ENCODE measurements at places on chromosomes 13 and 19.

- no peak for DNase-seq
Observed at GRCh38 chr13:79079351-79079839, 326.7 kb downstream of the RBM26 start.

GRCh38 chr13:20351281-20352022 is 119.3 kb upstream of the GJB6 start:
- DNase-seq: no peak

DNA sequence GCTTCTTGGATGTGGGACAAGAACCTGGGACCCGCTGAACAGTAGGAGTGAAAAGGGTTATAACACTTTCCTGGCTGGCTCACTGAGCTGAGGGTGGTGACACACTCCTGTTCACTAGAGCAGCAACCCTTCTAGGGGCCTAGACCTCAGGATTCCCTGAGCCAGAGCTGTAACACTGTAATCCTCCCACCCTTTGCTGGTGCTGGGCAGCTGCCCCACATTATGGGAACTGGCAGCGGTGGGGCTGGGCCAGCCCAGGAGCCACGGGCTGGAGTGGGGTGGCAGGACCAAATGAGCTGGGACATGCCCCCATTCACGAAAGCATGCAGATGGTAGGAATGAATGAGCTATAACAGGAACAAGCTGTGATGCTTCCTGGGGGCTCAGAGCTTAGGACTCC is 110.6 kb downstream of the B3GLCT start:
- no peak for DNase-seq

DNA sequence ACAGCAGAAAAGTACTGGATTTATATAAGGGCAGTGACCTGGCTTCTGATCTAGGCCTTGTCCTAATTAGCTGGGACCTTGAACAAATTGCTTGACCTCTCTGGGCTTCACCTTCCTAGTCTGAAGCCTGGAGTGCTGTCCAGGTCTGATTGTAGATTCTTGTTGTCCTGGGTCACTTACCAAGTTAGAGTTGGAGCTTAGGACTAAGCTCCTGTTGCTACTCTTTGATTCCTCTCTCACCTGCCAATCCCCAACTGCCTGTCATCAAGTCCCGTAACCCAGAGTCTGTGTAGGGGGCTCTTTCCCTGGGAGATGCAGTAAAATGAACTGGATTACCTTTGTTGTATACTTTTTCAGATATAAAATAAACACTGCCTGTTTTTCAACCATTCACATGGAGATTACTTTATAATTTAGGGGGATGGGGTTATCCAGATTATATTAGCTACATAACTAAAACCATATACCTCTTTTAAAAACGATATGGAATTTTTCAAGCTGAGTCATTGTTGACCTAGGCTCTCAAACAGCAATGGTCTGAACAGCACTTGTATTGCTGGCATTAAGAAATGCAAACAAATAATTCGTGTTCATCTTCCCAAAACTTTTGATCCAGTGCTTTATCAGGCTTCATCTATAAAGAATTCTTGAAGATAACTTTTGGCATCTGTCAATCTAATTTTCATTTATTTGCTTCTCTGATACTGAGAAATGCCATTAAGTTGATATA is 5.8 kb downstream of the ARHGAP35 start:
- DNase-seq: no peak

DNA sequence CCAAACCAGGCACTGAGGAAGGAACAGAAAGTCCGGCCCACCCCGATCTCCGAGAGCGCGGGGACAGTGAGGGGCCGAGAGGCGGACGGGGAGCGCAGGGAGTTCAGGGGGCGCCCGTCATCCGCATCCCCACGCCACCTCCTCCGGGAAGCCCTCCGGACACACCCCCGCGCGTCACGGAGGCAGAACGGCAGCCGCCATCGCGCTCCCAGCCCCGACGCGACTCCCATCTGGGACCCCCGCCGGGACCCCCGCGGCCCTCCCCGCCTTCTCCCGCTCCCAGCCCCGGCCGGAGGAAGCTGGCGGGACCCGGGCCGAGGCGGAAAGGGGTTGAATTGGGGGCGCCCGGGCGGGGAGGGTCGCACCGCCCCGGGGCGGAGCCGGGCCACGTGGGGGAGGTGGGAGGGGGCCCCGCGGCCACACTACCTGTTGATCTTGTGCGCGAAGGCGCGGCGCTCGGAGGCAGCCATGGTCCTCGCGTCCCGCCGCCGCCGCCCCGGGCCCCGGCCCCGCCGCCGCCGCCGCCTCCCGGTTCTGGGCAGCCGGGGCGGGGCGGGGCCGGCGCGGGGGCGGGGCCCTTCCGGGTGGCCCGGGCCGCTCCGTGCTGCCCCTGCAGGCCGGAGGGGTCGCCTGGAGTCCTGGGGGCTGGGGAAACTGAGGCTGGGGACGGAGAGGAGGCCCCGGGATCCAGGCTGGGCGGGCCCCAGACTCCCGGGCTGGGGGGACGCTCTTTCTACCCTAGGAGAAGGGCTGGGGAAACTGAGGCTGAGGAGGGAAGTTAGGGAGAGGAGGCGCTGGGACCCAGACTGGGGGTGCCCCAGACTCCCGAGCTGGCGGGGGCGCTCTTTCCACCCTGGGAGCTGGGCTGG is at the start of gene DOCK6:
DOCK6 (minus strand) TSS at position 554 of the 869 bp plus-strand sequence; CDS start at position 470, 84 bp downstream.
- DNase-seq: no peak

DNA sequence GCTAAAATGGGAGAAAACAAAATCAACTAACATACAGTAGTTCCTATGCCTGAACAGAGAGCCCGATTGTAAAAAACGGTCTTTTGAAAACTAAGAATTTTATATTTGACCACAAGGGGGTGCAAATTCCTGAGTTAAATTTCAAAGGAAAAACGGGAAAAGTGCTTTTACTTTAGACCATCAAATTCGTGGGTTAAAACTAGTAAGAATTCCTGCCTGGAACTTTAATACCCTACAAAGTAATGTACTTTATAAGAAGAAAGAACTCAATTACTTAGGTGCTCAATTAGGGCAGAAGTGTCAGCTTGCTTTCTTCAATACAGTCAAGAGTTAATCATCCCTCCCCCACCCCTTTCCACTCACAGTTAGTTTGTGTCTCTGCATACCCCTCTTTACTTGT is 69.8 kb downstream of the KCNRG start:
- DNase-seq: peak; percentile 64

DNA sequence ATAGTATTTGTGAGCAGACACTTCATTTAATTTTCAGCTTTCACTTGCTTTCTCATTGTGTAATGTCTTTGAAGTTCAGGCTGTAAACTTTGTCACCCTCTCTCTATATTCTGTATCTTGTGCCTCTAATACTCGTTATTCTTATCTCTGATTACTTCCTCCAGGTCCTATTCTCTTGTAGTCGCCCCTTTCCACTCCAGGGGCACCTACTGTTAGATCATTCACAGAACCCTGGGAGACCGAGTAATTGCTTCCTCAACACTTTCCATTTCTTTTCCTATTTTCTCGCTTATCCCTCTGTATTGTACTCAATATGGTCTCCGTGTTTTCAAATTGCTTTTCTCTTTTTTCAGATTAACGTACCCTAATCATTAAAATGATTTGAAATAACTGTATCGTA is 93.9 kb upstream of the TDRD3 start:
- no peak for DNase-seq

DNA sequence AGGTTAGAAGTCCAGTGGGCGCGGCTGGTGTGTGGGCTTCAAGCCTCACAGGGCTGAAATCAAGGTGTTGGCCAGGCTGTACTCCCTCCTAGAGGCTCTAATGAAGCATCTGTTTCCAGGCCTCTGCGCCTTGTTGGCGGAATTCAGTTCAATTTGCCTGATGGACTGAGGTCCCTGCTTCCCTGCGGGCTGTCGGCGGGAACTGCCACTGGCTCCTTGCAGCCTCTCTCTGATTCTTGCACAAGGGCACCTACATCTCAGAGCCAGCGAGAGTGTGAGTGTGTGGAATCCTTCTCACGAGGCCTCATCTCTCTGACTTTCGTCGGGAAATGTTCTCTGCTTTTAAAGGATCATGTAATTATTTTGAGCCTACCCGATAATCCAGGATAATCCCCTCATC is 128.6 kb downstream of the DLEU7 start:
- DNase-seq: no peak

GRCh38 chr13:44137466-44137865 is 236.2 kb upstream of the SERP2 start:
- no peak for DNase-seq

GRCh38 chr13:75271846-75272245 is 210.1 kb downstream of the TBC1D4 start:
- no peak for DNase-seq

GRCh38 chr13:79258489-79258888 is 147.6 kb downstream of the RBM26 start:
- DNase-seq: no peak

DNA sequence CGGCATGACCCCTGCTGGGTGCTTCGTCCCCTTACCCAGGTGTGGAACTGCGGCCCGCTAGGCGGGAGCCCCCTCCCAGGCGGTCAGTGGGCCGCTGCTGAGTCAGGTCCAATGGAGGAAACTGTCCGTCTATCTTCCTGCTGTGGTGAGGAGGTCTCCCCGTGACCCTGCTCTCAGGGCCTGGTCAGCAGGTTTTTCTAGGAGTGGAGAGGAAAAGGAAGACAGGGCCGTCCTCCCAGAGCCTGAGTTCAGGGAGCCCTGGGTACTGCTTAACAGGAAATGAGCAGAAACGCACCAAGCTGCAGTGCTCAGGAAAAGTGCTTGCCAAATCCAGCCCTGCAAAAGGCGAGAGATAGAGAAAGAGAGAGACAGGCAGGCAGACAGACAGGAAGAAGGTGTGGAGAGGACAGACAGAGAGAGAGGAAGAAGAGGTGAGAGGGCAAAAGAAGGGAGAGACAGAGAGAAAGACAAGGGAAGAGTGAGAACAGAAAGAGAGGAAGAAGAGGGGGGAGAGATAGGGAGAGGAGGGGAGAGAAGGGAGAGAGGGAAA is 10.3 kb downstream of the SH3GL1 start:
- DNase-seq: no peak

DNA sequence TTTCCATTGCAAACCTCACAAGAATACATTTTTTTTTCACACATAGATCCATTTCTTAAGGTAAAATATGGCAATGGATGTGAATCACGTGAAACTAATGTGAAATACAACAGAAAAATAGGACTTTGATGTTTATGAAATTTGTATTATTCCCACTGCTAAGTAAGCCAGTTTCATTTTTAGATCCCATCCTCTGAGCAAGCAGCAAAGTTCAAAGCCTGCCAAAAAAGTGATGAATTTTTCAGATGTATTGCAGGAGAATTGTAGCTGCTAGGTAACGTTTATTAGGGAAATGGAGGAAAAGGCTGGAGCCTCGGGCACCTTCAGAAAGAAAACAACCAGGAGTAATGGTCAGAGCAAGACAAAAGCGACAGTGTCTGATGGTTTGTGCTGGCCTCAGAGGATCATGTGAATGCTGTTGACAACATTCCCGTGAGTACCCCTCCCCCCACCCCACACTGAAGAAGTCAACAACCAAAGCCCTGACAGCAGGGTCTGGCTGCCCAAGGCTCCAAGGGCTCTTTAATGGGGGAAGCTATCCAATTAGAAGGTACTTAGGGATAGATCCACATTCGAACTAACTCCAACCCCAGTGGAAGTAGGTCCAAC is 95.5 kb downstream of the OXGR1 start:
- no peak for DNase-seq

- DNase-seq: no peak
Observed at GRCh38 chr19:42132030-42132628, at the start of gene POU2F2. POU2F2 (minus strand) TSS chr19:42132446; CDS start chr19:42132411, 35 bp downstream.

DNA sequence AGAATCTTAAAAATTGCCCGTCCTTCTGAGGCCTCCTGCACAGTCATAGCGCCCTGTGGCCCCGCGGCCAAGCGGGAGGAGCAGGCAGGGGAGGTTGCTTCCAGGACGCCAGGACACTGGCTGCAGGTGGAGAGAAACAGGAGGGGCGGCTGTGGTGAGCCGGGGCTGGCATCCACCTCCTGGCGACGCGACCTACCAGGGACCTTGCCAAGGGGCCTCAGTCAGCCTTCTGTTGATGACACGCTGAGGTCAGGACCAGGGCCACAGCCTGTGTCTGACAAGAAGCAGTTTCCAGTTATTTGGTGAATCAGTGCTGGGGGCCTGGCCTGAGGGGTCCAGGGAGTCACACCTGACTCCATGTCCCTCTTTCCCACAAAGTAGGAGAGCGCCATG is 13.3 kb upstream of the MKNK2 start:
- no peak for DNase-seq

DNA sequence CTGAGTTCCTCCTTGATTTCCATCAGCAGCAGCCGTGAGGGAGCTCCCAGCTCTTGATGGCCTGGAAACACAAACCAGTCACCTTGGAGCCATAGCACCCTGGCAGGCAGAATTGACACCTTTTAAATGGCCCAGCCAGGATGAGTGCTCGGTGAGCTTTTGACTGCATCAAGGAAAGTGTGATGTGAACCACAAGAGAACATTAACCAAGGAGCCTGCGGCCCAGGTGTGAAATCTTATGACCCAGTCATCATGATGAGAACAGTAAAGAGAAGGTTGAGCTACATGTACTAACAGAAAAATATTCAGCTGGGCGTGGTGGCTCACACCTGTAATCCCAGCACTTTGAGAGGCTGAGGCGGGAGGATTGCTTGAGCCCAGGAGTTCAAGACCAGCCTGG is 22.8 kb downstream of the SUGP2 start:
- DNase-seq: no peak

GRCh38 chr13:87792878-87793277 is 121.7 kb downstream of the SLITRK5 start:
- DNase-seq: no peak

GRCh38 chr19:49570997-49571676 is 9.2 kb downstream of the NOSIP start:
- no peak for DNase-seq

DNA sequence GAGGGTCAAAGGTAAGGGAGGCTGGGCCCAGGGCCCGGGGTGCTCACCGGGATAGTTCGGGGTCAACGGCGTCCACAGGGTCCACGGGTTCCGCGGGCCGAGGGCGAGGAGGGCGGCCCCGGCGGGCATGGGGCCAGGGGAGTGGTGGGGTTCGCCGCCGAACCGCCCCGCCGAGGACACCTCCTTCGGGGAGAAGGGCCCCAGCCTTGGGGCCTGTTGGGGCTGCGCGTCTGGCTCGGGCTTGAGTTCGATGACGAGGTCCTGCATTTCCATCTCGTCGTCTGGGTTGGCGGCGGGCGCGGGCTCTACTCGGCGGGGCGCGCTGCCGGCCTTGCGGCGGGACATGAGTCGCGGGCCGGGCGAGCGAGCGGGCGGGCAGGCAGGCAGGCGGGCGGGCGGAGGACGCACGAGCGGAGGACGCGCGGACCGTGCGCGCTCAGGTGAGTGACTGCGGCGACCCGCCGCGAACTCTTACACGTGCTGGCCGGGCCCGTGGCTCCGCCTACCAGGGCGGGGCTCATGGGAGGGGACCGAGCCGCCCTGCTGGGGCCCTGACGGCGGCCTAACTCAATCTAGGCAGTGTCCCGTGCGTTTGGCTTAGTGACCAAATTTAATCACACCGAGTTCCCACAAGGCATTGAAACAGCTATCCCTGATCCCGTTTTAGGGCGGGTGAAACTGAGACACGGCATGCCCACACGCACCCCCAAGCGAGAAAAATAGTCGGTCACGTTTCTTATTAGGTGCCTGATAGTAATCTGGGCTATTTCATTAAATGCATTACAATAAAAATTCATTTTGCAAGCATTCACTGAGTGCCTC is at the start of gene ZNF296:
ZNF296 (minus strand) TSS at position 450 of the 822 bp plus-strand sequence; CDS start at position 345, 105 bp downstream.
- DNase-seq: peak; percentile 75

- peak; percentile 58 for DNase-seq
Observed at GRCh38 chr13:114309806-114310410, 4.4 kb upstream of the CHAMP1 start.
